Fibroblast of skin of back (primary cell): ENCODE measurements at places on chromosomes 7 and 10.

DNA sequence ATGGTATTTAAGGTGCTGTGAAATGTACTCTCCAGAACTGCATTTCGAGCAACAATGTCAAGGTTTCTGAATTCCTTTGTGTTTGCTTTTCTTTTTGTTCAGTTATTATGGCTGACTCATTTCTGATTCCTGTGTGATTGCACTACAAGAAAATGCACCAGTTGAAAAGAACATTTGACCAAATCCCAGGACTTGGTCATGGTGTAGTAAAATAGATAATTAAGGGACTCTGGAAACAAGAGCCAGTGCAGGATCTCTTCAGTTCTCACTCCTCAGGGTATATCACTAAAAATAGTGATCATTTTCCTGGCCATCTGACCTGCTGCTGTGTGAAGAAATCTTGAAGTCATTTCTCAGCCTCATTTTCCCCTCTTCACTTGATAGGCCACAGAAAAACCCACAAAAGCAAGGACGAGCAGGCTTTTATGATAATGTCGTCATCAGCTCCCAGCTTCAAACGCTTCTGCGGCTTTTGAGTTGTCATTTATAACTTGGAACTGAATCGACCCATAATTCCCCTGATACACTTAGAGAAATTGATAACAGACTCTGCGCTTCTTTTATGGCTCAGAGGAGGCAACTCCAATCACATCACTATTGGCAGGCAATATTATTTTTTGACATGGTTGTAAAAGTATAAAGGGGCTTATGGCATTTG is 274.7 kb downstream of the HDAC9 start:
- peak; percentile 92 for DNase-seq

- DNase-seq, result no peak
These were observed 52.3 kb downstream of the CYP26A1 start for GRCh38 chr10:93125966-93126365.

DNA sequence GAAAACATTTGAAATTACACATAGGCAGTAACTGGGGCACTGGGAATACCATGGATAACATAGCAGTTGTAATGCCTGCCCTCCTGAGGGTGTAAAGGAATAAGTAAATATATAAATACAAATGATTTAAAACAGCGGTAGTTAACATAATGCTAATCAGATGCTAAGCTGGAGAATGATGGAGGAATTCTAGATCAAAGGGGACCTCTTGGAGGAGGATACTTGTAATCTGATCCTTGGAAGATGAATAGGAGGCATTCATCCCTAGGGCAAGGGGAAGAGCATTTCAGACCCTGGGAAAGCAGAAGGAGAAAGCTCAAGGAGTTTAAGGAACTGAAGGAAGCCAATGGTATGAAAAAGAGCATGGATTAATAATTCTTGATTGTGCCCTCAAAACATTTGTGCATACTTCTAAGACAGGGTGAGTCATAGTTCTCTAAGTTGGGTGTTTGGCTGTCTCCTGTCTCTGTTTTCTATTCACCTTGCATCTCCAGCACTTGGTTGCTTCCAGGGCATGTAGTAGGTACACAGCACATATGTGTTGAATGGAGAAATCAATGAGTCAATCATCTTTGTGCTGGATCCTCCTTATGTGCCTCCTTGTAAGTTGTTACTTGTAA is 54.8 kb upstream of the PLPP4 start:
- peak; percentile 25 for DNase-seq

DNA sequence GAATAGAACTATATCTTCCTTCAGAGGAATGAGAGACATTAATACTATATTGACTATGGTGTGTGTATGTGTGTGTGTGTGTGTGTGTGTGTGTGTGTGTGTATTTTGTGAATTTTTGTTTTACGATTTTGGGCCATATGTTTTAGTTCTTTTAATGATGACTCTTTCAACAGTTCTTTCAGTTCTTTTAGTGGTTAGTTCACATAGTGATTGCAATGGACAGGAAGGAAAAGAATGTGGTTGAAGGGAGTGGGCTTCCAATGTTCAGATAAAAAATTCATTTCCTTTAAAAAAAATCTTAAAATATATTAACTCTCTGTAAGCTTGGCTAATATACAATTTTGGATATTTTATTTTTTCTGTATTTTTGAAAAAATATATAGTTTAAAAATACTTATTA is 315.7 kb upstream of the DGKB start:
- no peak for DNase-seq

- no peak for DNase-seq
These were observed 100.6 kb downstream of the KAT6B start for GRCh38 chr10:74926791-74927585.

DNA sequence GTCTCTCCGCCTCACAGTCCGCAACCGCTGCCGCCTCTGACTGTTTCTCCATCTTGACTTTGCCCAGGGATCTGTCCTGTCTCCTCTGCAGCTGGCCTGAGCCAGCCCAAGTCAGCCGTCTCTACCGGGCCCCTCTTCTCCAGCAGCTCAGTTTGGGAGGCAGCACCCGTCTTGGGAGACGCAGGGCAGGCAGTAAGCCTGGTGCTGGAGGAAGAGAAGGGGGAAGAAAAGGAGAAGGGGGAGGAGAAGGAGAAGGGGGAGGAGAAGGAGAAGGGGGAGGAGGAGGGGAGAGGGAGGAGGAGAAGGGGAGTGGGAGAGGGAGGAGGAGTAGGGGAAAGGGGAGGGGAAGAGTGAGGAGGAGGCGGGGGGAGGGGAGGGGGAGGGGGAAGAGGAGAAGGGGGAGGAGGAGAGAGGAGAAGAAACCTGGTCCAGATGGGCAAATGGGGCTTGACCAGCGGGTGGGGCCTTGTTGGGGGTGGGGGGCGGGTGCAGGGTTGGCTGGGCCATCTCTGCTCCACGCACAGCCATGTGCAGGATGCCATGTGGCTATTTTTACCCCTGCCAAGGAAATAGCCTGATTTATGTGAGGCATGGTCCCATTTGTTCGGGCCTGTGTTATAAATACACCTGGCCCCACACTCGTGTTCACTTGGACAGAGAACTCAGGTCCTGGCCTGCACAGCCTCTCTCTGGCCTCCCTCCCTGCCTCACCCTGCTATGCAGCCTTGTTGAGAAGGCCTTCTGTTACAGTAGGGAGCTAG is 35.9 kb upstream of the FZD9 start:
- DNase-seq, result no peak

GRCh38 chr7:132262160-132262470 is 314.2 kb downstream of the PLXNA4 start:
- no peak for DNase-seq

GRCh38 chr10:14742815-14743214 is 31.9 kb downstream of the FAM107B start:
- no peak for DNase-seq

DNA sequence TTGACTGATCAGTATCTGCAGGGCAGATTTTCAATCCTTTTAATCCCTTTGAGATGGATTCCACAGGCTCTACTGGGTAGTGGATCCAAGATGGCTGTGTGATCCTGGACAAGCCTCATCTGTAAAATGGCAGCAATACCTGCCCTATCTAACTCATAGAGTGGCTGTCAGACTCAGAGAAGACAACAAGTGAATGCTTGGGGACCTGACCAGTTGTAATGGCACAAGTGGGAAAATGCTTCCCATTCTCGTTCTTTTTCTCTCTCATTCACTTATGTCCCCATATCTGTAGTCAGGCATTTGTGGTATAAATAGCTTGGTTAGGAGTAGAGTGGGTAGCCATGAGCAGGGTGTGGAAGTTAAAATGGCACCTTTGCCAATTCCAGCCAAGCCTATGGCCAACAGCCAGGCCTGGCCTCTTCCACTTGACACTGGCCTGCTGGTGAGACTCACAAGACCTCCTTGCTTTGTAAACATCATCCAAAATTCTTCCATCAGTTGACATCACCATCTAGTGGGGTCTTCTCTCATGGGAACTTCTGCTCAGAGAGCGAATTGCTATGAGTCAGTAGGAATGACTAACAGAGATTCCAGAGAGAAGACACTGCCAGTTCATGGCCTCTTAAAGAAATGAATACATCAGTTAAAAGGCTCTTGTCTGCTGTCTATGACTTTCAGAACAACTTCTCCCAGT is 150.1 kb downstream of the PLPP4 start:
- DNase-seq, result peak; percentile 86

- no peak for DNase-seq
These were observed 25.1 kb downstream of the PRKAG2 start for GRCh38 chr7:151851782-151852181.

DNA sequence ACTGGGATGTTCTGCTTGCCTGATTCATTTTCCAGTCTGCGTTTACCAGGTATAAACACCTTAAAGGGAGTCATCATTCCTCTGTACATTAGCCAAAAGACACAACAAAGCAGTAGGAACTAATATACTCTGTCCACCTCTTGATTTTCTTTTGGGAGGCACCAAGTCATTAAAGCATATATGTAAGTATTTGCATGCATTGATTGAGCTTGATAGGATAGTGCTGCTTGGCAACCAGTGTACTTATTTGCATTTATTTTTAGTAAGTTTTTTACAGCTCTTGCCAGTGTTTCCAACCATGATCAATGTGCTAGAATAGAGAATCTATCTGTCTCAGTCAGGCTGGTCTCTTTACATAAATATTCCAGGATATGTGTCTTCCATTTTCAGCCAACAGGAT is 353.3 kb upstream of the SEMA3C start:
- DNase-seq, result no peak

DNA sequence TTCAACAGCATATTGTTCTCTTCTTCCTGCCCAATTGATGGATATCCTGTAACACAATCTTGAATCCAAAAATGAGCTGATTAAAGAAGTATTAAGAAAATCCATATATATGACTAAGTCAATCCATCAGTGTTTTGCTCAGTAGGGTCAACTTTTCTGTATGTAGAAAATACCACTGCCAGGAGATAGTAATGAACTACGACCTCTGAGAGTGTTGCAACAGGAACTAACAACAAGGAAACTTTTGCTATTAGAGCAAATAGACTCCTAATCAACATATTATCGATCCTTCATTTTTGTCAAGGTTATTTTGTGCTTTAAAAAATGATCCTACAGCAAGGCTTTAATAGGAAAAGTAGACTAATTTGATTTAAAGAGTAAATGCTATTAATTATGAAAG is 405.3 kb upstream of the ETV1 start:
- DNase-seq, result no peak

GRCh38 chr10:97690133-97690532 is 3.1 kb upstream of the AVPI1 start:
- no peak for DNase-seq

DNA sequence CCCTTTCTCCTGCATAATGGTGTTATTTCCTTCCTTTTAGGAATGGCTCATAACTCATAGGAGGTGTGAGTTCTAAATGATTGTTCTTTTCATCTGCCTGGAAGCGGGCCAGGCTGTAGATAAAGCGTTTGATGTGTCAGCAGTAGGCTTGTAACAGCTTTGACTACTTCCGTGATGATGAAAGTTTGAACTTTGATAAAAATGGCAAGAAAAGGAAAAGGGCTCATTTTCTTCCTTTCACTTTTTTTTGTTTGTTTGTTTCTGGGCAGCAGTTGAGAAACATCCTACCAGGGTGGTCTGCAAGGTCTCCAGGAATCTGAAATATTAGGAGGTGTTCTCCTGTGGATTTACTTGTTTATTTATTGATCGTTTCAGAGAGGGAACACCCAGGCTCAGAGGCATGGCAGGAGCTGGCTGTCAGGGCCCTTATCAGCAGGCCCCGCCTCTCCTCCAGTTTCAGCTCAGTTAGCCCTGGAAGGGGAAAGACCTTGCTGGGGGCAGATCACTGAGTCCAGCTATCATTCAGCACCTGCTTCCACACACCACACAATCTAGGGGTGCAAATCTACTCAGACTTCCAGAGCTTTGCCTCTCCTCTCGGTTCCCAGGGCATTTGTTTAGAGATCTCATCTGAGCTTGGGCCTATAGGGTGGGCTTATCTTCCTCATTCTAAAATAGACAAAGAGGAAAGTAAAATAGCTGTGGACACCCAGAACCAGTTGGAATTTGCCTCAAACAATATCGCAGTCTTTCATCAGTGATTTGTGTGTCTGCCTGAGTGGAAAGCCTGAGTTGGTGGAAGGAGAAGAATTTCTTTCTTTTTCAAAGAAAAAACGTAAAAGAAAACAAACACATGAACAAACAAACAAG is 130.9 kb downstream of the BMPER start:
- DNase-seq, result no peak
